ENCODE measurements at places on chromosomes 11 and 22.

- DNase-seq, result no peak
These were observed 30.2 kb downstream of the SBF1 start for GRCh38 chr22:50444663-50445062.

GRCh38 chr11:132451942-132452601 is 1080.2 kb downstream of the OPCML start:
- DNase-seq, result no peak

GRCh38 chr11:47308050-47308823 is 38.3 kb downstream of the MADD start:
- DNase-seq, result no peak

DNA sequence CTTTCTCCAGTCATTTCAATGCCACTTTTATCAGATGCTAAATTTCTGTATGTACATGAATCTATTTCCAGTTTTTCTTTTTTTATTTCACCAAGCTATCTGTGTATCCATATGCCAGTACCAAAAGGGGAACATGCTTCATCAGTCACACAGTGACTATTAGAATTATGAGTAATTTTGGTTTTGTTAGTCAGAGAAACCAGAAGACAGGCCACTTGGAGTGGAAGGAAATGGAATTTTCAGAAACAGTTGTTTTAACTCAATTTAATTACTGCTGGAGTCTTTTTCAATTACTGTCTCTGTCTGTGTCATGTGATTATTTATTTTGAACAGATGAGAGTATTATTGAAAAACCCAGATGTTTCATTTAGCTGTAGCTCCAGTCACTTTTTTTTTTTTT is 84.6 kb upstream of the ANO3 start:
- DNase-seq, result no peak

GRCh38 chr11:113862435-113862834 is 12.9 kb downstream of the USP28 start:
- no peak for DNase-seq

GRCh38 chr11:13109616-13110015 is 100.5 kb downstream of the RASSF10 start:
- DNase-seq, result no peak

- no peak for DNase-seq
These were observed 1246.1 kb upstream of the TENM4 start for GRCh38 chr11:80686889-80687288.

DNA sequence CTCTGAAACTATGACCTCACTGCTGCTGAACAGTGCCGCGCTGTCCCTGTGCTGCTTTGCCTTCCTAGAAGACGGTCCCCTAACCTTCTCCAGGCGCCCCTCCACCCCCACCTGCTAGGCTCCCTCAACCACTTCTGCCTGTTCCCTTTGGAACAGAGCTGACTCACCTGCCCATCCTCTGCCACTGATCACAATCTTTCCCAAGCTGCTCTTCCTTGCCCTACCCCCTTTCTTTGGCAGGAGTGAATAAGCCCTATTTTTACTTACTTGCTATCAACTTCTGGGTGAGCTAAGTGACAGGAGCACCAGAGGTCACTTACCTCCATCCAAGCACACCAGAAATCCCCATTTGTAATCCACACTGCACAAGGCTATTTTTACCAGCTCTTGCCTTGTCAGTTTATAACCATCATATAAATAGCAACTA is 116.0 kb upstream of the BID start:
- DNase-seq, result no peak

DNA sequence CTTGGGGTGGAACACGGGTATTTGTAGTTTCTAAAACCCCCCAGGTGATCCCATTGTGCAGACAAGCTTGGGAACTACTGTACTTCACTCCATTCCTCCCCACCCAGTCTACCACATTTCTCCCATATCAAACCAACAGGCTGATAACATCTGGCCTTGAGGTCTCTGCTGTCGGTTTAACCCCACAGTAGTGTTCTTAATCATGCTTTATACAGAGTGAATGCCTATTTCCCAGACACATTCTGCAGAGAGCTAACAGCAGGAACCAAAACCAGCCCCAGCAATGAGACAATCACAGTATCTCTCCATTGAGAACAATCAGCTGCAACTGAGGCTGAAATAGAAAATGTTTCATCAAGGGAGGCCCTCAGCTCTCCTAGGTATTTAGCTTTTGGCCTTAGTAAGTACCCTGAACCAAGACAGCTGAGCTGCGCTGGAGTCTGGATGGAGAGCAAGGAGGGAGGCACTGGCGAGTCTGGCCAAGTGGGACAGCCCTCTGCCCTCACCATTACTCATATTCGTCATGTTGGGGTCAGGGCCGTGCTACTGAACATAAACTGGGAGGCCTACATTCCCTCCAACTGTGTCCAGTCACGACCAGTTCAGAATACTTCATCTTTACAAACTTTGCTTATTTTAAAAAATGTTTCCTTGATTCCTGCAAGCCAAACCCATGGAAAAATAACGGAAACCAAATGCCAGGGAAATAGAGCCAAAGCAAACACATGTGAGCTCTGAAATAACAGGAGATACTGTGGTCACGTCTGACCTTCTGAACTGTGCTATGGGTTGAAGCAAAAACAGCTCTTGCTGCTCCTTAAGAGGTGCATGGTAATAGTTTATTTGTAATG is 81.0 kb downstream of the CCDC34 start:
- DNase-seq, result no peak

GRCh38 chr11:74778581-74778980 is 29.9 kb downstream of the RNF169 start:
- no peak for DNase-seq

DNA sequence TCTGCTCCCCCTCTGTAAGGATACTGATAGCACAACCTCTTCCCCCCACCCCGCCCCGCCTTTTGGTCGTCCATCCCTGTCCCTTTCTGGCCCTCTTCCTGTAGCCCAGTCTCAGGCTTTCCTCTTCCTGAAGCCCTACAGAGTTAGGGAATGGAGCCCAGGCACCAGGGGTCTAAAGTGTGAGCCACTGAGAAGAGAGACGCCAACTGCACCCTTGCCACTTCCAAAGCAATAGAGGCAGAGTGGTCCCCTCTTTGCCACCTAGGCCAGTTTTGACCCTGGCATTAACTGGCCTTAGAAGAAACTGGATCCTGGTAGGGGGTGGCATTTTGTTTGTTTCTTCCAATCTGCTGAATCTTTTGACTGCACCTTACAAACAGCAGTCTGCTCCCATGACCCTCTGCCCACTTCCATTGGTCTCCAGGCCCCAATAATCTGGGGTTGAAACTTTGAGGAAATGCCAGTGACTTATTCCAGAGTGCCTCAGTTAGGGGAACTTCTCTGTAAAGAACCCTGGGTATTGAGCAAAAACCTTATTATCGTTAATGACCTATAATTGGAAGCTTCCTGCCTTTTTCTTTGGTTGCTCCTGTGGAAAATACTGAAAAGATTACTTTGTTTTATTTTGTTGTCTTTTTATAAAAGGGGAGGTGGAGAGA is 9.7 kb upstream of the GRK2 start:
- no peak for DNase-seq
